ENCODE measurements at places on chromosomes 4 and X.

- no peak for DNase-seq
These were observed 1638.1 kb upstream of the PABPC4L start for GRCh38 chr4:135839712-135840111.

DNA sequence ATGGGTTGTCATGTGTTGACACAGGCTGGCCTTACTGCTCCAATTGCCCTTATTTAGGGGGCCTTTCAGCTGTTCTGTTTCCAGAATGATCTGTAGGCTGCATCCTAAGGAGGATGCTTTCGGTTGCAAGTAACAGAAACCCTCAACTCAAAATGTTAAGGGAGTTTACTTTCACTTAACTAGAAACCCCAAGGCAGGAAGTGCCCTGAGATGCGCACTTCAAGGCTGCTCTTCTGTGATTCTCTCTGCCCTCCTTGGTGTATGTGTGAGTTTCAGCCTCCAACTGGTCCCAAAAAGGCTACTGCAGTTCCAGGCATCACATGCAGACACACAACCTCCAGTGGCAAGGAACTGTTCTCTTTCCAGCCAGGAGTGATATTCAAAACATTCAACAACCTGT is 97.3 kb upstream of the ATP6AP2 start:
- DNase-seq: no peak

DNA sequence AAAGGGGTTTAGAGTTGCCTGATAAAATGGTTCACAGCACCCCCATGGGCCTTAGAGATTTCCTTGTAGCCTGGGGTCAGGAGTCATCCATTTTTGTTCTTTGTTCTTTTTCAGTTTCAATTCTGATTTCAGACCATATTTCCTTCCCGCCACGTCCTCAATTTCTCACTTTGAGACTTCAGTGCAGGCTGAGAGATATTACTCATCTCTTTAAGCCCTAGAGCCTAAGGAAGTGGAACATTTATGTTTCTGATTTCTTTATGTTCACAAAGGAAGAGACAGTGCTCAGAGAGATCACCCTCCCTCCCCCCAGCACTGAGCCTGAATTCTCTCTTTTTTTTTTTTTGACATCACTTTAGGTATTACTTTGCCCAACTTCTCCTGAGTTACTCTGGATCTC is 56.3 kb downstream of the MSN start:
- DNase-seq: peak; percentile 83

- no peak for DNase-seq
These were observed 97.9 kb upstream of the PDE5A start for GRCh38 chr4:119726505-119726904.

DNA sequence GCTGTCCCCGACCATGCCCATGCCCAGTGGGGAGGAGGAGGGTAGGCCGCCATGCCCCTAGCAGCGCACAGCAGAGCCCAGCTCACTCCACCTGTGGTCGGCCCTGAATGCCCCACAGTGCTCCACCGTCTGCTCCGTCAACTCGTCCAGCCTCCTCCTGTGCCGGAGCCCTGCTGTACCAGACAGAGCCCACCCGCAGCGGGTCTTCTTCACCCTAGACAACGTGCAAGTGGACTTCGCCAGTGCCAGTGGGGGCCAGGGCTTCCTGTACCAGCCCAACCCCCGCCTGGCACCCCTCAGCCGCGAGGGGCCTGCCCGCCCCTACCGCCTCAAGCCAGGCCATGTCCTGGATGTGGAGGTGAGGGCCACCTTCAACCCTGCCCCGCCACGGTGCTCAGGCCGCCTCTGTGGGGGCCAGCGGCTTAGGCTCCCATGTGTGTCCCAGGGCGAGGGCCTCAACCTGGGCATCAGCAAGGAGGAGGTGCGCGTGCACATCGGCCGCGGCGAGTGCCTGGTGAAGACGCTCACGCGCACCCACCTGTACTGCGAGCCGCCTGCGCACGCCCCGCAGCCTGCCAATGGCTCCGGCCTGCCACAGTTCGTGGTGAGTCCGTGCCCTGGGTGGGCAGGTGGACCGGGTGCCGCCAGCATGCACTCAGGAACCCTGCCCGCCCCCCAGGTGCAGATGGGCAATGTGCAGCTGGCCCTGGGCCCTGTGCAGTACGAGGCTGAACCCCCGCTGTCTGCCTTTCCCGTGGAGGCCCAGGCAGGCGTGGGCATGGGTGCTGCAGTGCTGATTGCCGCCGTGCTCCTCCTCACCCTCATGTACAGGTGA is 6.9 kb upstream of the SRPK3 start:
- no peak for DNase-seq

DNA sequence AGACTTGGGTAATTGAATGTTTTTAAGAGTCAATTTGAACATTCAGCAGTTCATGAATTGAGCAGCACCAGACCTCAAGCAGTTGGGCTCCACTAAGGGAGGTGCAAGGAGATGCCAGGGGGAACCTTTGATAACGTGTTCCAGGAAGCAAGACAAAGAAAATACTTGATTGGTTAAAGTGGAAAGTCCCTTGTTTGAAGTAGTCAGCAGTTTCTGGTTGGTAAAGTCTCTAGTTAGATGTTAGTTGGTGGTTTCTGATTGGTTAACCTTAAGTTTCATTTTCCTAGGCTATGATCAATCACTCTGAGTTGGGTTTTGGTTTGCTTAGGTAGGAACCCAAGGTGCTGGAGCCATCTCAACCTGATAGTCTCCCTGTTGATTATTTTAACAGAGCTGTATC is 4.0 kb downstream of the HERC6 start:
- DNase-seq: peak; percentile 93

DNA sequence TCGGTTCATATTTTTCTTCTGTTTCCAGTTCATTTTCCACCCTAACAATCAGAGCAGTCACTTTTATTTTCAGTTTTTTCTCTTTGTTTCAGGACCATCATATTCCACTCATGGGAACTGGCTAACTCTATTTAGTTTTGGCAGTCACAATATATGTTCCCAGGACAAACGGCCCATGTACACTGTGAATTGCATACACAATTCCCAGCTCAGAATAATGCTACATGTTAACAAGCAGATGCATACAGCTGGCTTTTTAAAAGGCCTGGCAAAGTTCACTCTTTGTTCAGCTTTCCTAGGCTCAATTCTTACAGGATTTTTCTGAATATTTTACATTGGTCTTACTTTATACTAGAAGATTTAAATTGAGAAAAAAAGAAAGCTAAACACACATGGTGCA is 224.9 kb downstream of the ANKRD50 start:
- no peak for DNase-seq

- DNase-seq: no peak
These were observed 8.8 kb upstream of the LRRC66 start for GRCh38 chr4:52028970-52029369.
